ENCODE measurements at places on chromosomes 16 and 17.

DNA sequence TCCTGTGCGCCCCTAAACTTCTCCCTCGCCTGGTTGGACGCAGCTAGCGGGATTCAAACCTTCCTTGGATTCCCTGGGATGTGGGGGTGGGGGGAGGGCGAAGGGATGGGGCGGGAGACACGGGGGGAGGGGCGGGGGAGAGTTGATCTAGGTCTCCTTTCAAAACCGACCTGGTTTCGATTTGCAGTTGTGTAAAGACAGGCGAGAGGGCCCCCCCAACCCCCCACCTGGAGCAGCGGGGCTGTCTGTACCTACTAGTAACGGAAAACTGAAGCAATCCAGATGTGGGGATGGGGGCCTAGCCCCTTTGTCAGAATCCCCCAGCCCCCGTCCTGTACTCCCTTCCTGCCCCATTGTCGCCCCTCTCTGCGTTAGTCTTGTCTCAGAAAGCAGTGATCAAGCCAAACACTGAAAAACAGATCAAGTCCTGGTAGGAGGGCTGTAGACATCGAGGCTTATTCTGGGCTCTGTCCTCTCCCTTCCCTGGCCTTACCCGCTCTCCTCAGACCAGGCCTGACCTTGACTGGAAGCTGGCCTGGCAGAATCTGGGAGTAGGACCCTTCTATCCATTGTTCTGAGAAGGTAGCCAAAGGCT, 902 bp downstream of the DLX4 start:
- DNase-seq = no peak

DNA sequence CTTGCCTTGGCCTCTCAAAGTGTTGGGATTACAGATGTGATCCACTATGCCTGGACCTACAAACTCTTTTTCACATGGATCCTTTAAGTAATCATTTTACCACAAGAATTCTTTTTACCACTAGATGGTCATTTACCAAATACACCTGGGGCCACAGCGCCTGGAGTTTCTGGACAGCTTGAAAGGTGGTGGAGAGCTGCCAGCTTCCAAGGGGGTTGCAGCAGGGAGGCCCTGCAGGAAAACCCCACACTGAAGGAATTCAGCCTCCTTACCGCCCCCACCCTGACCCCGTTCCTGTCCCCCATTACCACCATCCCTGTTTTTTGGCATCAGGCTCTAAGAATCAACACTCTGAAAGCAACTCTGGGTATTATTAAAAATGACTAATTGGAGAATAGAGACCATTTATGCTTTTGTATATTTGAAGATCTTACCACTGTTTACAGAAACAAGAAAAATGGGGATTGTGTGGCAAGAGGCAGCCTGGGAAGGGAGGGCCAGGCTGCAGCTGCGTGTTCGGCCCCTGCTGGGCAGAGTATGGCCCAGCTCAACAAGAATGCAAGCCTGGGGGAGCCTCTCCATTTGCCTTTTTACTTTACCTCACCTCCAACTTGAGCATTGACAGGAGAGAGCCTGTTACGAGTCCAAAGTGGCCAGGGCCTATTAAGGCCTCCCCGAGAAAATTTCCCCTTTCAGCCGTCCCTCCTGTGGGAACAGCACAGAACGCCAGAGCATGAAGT, 209.9 kb downstream of the ZFHX3 start:
- no peak for DNase-seq

- no peak for DNase-seq
Measured at GRCh38 chr17:10618202-10618635, 38.9 kb downstream of the MYH3 start.

DNA sequence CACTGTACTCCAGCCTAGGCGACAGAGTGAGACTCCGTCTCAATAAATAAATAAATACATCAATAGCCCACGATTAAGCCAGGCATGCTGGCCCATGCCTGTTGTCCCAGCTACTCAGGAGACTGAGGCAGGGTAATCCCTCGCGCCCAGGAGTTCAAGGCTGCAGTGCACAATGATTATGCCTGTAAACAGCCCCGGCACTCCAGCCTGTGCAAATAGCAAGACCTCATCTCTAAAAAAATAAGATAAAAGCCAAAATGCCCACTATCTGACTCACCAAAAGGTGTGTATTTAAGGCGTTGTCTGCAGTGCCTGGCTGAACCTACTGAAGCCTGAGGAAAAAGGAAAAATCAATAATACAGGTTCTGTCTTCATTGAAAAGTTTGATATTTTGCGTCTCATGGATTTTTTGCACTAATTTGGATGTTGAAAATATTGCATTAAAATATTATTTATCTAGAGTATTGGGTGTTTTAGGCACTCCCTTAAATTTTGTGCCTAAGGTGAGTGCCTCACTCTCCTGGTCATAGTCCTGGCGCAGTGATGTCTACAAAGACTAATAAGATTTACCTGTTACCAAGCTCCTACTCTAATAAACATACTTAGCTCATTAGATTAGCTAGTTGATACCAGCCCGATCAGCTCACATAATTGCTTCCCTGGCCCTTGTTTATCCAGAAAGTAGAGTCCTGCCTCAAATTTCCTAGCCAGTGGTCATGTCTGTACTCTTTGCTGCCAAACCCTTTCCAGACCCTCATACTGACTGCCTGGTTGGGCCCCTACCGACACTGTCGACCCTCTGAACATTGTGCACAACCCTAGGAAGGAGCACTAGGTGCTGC, 24.7 kb upstream of the TOB1 start:
- DNase-seq = no peak

Data from esophagus muscularis mucosa (tissue), 4 donors.